ENCODE measurements at places on chromosomes 7 and 10.
A peak's percentile ranks its signal among the peaks of the same experiment; 100 is the strongest.

DNA sequence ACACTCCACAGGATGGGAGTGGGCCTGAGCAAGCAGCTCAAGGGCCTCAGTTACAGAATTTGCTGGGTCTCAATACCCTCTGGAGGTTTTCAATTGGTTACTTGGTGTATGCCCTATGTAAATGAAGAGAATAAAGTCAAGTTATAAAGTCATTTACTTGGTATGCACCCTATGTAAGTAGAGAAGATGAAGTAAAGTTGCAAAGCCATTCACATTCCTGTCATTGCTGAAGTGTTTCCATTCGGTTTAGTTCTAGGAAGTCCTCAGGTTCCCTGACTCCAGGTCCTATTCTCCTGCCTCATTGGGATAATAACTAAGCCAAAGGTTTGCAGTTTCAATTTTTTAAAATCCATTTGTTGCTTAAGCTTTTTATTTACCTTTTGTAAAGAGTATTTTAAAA, 272.6 kb upstream of the NPSR1 start:
- peak; percentile 29 for DNase-seq

DNA sequence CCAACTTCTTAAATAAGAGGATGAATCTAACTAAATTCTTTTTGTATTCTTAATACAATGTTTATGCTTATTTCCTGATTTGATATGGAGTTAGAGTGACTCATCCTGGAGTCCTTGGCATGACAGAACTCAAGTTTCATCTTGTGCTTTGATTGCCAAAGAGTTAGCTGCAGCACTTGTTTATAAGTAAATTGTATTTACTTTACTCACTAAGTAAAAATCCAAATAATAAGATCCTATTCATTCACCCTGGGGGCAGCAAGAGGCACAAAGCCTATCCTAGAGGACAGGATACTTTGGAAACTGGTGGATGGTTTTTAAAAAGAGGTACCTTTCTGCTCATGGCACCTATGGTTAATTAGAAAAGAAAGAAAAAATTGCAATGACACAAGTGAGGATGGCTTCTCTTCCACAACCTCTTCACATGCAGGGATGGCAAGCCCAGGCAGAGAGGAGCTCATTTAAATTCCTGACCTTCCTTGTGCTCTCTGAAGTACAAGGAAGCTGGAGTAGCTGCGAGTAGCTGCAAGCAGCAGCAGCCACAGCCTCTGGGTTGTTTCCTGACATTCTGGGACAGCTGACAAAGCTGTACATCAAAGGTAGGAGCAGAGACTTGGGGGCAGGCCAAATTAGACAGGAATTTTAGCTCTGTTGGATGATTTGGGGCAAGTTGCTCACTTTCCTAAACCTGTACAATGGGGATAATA, 28.5 kb upstream of the CROT start:
- DNase-seq, result peak; percentile 89

- DNase-seq, result no peak
These were observed 749.5 kb downstream of the GATA3 start for GRCh38 chr10:8803992-8804391.

GRCh38 chr7:103003004-103003403, 71.6 kb downstream of the FBXL13 start:
- DNase-seq, result no peak

DNA sequence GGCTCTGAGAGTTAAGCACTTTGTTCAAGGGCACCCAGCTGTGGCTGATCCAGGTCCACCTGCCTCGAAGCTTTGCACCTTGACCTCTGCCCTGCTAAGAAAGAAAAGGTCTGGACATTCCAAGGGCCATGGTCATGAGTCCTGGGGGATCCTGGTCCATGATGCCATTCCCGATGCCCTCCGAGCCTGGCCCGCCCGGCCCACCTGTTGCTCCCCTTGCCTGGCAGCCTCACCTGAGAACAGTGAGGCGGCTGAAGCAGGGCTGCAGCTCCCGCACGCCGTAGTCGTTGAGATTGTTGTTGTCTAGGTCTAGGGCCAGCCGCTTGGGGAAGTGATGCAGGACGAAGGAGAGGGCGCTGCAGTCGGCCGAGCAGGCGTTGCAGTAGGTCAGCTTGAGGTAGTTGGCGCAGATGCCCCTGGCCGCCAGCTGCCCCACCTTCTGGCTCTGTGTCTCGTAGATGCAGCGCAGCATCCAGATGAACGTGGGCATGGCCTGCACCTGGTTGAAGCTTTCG, 27.5 kb downstream of the NOD1 start:
- DNase-seq, result no peak

Data from choroid plexus epithelial cell (primary cell).